ENCODE measurements at places on chromosomes 2 and 18.

DNA sequence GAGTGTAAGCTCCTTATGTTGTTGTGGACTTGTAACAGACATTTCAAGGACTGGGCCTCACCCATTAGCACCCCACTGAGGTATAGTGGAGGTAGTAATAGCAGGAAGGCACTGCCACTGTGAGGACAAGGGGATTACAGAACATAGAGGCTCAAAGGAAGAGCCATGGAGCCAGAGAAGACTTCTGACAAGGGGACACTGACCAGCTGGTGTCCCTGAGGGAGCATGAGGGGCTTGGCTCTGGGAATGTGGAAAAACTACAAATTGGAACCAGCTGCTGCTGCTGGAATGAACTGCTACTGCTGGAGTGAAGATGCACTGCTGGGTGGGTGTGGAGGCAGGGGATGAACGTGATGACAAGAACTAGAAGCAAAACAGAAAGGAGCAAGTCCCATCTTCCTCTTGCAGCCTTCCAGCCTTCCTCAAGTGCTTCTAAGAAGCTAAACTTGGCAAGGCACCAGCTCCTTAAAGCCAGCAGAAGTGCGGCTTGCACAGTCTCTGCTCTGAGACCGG lies 167.3 kb upstream of the NOSTRIN start:
- DNase-seq = no peak

- no peak for DNase-seq
Measured at GRCh38 chr2:30769891-30770462, 37.3 kb downstream of the CAPN13 start.

GRCh38 chr2:45532181-45532580 lies 78.9 kb downstream of the SRBD1 start:
- no peak for DNase-seq

DNA sequence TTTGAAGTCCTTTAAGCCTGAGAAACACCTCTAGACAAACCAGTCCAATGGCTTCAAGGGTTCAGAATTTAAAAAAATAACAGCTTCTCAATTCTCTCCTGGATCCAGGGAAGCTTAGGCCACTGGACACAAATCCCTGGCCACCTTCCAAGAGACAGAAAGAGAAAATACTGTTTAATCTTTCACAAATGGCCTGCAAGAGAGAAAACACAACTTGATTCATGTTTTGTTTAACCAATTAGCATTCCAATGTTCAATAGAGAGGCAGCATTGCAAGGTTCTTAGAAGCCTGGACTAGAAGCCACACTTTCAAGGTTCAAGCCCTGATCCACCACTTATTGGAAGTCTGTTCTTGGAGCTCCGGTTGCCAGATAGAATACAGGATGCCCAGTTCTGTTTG lies 109.0 kb upstream of the PARD3B start:
- DNase-seq = no peak

- DNase-seq = no peak
Measured at GRCh38 chr2:118112771-118113334, 24.6 kb downstream of the INSIG2 start.

- no peak for DNase-seq
Measured at GRCh38 chr18:80196528-80197320, 50.6 kb downstream of the PARD6G start.

- no peak for DNase-seq
Measured at GRCh38 chr2:24432121-24432520, 58.9 kb upstream of the NCOA1 start.

Measured in stimulated activated CD4-positive, alpha-beta T cell treated with anti-CD3 and anti-CD28 coated beads, Interleukin-2, amount 100 ng/mL, for 24 hours (primary cell).